Daoy (cell line): ENCODE measurements at places on chromosomes 12 and 14. TPM values are rescaled to one million over a fixed set of nuclear protein-coding genes. Genes with fewer than 3 reads are reported as not detected.
A peak's percentile ranks its signal among the peaks of the same experiment; 100 is the strongest.

- peak; percentile 12 for DNase-seq
Measured at GRCh38 chr14:27917896-27918295, 848.7 kb upstream of the FOXG1 start.

Gene CD69
- total RNA-seq = 0.12 and 0.57 TPM in 2 replicates

GRCh38 chr14:73725116-73726024, 11.2 kb upstream of the PNMA1 start:
- DNase-seq = peak; percentile 96

GRCh38 chr12:38898001-38898684, 7.2 kb downstream of the CPNE8 start:
- DNase-seq = no peak

DNA sequence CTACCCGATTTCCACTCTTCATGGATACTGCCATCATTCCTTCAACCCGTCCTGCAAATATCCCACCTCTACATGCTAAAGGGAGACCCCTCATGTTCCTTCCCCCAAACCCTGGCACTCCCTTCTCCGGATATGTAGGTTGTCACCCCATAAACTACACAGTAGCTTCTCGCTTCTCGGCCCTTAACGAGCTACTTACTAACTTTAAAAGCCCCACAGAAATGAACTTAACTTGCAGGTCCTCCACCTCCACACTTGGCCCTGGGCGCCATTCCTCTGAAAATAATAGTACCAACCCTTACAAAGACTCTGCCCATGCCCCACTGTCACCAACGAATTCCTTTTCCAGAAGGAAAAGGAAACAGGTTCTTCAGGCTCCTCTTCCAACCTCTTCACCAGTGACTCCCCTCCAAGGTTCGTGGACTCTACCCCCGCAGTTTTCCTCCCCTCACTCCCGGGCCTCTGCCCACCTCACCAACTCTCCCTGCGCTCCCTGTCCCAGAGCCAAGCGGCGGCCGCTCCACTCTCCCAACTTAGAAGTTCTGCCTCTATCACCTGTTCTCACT, 1.2 kb downstream of the SPPL3 start:
- DNase-seq = no peak

GRCh38 chr14:99286761-99287160, 14.8 kb upstream of the BCL11B start:
- DNase-seq = no peak
